ENCODE measurements at places on chromosomes 12 and 14.

- DNase-seq, result no peak
These were observed 5.2 kb upstream of the CEP170B start for GRCh38 chr14:104859900-104860299.

DNA sequence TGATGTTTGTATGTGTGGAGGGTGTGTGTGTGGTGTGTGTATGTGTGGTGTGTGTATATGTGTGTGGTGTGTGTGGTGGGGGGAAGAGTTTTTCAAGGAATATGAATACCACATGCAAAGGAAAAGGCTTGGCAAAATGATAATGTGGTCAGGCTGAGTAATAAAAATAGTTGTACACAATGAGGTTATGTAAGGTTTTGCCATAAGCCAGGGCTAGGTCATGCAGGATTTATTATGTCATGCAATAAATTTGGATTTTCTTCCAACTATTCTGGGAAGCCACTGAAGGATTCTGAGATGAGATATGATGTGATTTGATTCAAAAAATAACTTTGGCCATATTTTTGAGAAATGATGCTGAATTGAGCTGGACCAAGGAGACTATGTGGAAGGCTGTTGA, 1191.6 kb upstream of the SEL1L start:
- DNase-seq, result no peak

GRCh38 chr12:79658221-79658620, 32.5 kb downstream of the PAWR start:
- DNase-seq, result no peak

DNA sequence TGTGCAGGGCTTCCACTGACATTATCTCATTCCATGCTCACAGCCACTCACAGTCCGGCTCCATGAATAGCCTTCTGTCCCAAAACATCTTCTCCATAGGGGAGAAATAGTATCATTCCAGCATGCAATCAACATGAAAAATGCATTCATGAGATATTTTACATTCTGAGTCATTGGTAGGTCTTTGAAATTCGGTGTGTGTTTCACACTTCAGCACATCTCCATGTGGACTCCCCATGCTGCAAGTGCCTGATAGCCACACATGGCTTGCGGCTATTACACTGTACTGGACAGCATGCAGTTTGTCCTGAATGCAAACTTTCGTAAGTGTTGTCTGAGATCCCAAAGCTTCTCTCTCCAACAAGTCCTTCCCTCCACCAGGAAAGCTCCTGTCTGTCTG, 449.3 kb downstream of the MED13L start:
- DNase-seq, result no peak

GRCh38 chr12:16913832-16914490, 308.0 kb upstream of the LMO3 start:
- no peak for DNase-seq

GRCh38 chr12:127857661-127858060, 409.3 kb upstream of the TMEM132C start:
- DNase-seq, result no peak

Measured in Kasumi-1 (cell line).